ENCODE measurements at places on chromosomes 3 and 15.
A peak's percentile ranks its signal among the peaks of the same experiment; 100 is the strongest.

- no peak for DNase-seq
Observed at GRCh38 chr3:9970020-9970652, 16.5 kb downstream of the EMC3 start.

GRCh38 chr15:96330450-96331143 is at the start of gene NR2F2:
Gene NR2F2, plus strand, starts transcription at chr15:96330700. Its CDS starts 1,406 bp downstream, at chr15:96332106.
- DNase-seq = peak; percentile 73

- DNase-seq = no peak
Observed at GRCh38 chr3:43019006-43019809, 40.1 kb downstream of the GASK1A start.

GRCh38 chr3:56921573-56922453 is 120.1 kb upstream of the ARHGEF3 start:
- DNase-seq = no peak

- DNase-seq = no peak
Observed at GRCh38 chr15:100759106-100759505, 120.5 kb upstream of the ALDH1A3 start.

DNA sequence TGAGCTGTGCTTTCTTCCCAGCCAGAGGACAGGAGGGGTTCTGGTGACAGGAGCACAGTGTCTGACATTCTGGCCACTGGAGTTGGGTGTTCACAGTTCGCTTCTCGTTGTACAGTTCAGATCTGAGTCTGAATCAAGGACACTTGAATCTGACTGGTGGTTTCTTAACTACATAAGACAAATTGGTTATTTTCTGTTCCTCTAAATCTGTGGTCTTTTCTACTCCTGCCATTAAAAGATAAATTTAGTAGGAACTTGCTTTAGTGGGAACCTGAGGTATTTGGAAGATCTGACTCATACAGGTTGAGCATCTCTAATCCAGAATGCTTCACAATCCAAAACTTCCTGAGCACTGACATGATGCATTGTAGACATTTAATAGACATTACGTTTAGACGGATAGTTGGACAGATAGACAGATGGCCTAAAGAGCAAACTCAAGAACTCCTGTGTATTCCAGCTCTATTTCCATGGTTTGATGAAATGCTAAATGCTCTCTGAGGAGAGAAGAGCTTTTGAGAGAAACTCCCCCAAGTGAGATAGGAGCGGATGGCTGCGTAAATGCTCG is 71.0 kb downstream of the CCK start:
- DNase-seq = no peak

Measured in hematopoietic multipotent progenitor cell (in vitro differentiated cells).